Thoracic aorta (tissue), 2 donors: ENCODE measurements at places on chromosomes 2 and 18. TPM values are rescaled to one million over a fixed set of nuclear protein-coding genes. Genes with fewer than 3 reads are reported as not detected.

DNA sequence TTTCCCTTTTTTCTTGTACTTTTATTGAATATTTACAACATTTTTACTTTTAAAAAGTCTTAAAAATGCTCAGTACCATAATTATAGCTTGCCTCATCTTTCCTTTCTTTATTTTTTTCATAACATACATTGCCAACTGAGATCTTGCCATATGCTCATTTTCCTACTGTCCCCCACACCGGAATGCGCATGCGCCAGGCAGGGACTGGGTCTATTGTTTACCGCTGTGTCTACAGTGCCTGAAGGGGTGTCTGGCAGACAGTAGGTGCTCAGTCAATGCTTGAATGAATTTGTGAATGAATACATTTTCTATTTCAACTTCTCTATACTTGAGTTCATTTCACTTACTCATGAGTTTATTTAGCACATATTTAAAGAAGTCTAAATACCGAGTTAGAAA, 158.0 kb downstream of the CYP26B1 start:
- no peak for DNase-seq

DNA sequence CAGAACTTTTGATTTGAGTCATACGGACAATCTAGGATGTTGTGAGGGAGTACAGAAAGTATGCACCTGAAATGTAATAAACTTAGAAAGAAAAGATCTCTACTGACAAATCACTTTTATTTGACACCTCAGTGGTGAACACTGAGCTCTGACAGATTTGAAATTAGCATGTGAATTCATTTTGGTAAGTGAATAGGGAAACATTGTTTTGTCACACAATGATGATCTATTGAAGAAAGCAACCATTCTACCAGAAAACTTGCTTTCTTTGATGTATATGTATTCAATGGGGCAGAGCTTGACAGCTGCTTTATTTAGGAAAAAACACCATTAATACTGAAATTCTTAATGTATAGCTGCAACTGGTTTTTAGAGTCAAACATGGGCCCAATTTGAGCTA, 500.5 kb downstream of the CCDC85A start:
- DNase-seq, result no peak

SLC38A11 gene
- 0.85 TPM for total RNA-seq

FLACC1 gene
- 11.1 TPM for total RNA-seq

KCNG3 gene
- total RNA-seq, result 0.78 TPM

DNA sequence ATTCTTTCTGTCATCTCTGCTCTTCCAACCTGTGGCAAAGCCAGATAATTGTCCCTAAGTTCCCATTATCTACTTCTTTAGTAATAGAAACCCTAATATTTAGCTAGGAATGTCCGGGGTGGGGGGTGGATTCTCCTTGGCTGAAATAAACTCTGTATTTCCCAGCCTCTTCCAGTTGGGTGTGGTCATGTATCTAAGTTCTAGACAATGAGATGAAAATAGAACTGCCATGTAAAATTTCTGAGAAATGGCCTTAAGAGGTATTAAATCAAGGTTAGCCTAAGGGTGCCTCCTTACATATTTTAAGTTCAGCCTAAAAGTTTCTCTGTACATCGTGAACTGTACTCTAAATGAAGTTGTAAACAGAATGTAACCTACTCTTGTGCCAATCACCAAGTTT, 39.5 kb downstream of the MAIP1 start:
- DNase-seq, result no peak

GRCh38 chr2:72793798-72794440, 31.9 kb downstream of the EXOC6B start:
- DNase-seq, result no peak

DNA sequence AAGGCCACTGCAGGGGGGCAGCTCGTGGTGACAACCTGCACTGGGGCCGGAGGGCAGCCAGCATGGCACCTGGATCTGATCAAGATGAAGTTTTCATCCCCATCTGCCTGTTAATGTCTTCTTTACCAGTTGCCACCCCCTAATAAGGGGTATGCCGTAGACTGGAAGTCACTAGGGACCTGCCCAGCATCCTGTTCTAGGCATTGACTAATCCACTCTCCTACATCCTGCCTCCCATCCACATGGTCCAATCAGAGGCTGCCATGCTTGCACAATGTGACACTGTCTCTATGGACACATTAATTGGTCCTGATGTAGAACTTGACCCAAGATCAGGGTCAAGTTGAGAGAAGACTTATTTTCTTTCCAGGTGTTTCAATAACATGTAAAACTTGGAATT, 95.1 kb upstream of the LCLAT1 start:
- no peak for DNase-seq

ZBTB7C gene
- 10.9 TPM for total RNA-seq

ACMSD gene
- not detected for total RNA-seq

DNA sequence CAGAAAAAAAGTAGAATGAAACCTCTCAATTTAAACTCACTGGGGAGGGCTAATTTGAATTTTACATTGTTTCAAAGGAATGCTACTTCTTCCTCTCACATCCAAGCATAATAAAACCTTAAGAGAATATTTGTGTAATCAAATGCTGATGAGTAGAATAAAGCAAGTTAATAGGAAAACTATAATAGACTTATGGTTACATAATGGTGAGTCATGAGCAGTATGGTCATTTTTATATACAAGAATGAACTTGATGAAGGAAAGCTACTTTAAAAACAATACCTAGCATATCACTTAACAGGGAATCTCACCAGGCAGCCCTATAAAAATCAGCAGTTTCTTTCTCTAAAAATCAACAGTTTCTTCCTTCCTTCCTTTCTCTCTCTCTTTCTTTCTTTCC, 80.3 kb downstream of the VSNL1 start:
- no peak for DNase-seq

DNA sequence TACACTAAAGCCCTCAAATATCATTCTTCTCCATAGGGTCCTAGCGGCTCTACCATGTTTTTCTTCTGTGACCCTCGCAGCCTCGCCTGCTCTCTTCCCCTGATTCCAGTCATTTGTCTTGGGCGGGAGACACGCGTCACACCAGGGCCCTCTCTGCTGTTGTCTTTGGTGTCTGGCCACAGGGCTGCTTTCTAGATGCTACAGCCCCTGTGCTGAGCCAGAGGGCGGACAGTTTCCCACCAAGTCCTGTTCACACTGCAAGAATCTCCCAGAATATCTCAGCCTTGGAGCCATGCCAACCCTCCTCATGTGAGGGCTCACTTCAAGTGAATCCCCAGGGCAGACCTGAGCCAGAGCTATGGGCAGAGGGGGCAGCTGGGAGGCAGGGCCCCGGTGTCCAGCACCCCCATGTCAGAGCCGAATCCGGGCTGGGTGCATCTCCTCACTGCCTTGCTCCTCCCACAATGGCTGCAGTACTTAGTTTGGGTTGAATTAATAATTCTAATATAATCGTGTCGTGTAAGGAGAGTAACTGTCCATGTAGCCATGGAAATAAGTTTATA, 42.1 kb downstream of the DIPK1C start:
- no peak for DNase-seq

GRCh38 chr18:12741351-12741750, 38.5 kb downstream of the PSMG2 start:
- no peak for DNase-seq

- no peak for DNase-seq
Measured at GRCh38 chr2:111950236-111950635, 51.8 kb downstream of the MERTK start.

DNA sequence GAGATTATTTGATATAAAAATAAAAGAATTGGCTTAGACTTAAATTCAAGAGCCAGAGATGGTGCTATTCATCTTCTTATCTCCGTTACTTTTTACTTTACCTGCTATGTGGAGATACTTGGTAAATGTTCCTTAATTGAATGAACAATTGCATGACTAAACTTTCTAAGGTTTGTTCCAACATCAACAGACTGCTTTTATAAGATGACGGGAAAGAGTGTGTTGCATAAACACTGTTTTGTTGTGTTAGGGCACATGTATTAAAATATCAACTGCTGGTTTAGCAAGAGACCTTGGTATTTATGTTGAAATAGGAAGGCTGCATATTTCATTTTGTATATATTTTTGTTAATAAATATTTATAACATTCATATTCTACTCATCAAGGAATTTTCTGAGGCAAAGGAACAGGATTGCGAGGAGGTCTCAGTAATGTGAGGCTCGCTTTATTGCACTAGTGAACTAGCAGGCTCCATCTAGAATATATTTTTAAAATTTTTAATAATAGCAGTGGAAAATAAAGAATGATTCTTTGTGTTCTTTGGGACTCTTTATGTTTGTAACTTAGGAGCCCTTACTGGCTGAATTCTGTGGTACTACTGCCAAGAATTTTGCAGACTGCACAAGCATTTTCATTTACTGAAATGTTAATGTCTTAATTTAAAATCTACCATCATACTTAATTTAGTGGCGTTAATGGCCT, 10.7 kb upstream of the NFE2L2 start:
- DNase-seq, result no peak

- no peak for DNase-seq
Measured at GRCh38 chr2:231034291-231034882, 2.9 kb upstream of the C2orf72 start.

- DNase-seq, result no peak
Measured at GRCh38 chr2:152505495-152505906, 170.5 kb downstream of the FMNL2 start.

GRCh38 chr18:34121200-34121721, 103.5 kb downstream of the NOL4 start:
- no peak for DNase-seq

DOK6 gene
- 2.1 TPM for total RNA-seq

DNA sequence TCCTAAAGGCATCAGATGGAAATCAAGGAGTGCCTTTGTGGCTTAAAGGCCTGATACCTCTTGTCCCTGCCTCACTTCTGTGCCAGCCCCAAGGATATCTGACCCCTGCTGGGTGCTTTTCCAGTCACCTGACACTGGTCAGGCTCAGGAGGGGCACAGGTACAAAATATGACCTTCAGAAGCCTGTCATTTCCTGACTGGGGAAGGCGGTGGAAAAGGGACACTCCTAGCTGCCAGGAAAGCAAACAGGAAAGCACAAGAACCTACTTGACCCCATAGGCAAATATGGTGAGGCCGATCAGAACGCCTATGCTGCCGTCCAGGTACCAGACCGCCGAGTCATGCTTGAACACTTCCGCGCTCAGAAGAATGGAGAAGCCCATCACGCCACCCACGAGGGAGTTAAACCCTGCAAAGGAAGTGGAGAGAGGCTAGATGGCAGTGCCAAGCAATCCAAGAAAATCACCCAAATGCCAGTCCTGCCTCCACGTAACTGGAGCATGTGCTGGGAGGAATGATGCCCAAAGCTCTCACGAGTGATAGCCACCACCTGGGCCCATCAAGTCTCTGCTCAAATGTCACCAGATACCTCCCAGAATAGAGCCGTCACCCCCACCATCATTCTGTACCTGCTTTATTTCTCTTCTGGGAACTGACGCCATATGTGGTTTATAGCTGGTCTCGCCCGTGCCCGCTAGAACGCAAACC, 204.0 kb downstream of the MGAT5 start:
- DNase-seq, result no peak

DNA sequence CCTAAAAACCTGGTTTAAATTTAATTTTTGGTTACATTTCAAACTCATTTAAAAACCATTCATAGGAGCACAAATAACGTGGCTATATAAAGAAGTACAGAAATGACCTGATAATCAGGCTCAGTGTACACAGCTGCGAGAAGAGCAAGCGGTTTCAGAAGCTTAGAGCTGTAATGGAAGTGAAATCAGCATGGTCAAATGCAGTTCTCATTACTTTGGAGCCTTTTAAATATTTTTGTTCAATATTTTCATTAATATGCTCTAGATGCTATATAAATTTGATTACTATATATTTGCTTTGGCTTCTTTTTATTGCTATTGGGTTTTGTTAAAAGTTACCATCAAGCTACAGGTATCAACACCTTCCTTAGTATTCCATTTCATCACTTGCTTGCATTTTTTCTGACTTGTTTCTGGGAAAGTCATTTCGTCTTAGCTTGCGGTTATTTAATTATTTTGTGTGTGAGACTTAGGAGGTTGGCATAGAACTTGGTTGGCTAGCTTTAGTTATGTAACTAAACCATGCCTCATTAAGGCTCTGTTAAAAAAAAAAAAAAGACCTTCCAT, 58.7 kb downstream of the AFTPH start:
- DNase-seq, result no peak

ERBB4 gene
- 29.3 TPM for total RNA-seq

DNA sequence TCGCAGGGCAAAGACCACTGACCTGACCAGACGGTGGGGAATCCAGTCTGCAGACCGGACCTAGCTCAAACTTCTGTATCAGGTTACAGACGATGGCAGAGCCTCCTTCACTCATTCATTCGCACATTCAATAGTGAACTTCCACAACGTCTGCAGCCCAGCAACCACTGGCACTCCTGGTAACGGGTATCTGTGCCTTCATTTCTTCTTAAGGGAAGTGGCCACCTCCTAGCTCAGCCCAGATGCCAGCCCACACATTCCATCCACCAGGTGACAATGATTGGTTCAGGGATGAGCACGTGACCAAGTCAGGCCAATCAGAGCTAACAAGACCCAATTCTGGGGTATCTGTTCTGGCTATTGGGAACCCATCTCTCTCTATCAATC, 15.9 kb upstream of the ARMC9 start:
- no peak for DNase-seq

DNA sequence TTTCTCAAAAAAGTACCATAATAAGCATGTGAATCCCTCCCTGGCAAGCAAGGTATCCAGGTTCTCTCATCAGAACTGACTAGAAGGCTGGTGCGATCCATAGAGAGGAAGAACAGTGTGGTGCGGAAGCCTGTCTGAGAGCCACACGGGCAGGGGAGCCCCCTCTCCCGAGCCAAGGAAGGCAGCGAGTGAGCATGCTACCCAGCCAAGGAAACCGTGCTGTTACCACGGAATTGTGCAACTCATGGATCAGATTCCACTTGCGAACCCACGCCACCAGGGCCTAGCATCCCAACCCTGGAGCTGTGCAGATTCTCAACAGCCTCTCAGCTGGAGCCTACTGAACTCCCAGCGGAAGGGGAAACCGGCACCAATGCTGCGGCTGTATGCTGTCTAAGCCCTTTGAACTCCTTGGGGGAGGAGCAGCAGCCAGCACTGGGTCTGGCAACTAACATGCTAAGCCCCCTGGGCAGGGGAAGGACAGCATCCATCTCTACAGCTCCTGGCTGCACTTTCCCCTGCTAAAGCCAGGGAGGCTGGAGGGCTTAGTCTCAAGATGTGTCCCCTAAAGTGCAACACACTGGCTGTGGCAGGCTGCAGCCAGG, 823.1 kb downstream of the EPHA4 start:
- DNase-seq, result no peak

DNA sequence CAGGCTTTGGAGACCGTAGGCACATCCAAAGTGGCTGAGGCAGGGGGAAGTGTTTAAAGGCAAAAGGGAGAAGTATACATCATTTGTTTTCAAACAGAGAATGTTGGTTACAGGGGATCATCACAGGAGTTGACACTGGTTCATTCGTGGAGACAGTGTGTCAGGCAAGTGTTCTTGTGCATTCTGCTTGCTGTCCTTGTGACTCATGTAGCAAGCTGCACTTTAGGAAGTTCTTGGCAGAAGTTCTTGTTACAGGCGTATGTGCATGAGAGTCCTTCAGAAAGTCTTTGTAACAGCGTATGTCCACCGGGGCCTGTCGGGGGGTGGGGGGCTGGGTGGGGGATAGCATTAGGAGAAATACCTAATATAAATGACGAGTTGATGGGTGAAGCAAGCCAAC, 36.5 kb upstream of the B4GALT6 start:
- DNase-seq, result no peak

- no peak for DNase-seq
Measured at GRCh38 chr18:23365602-23366001, 87.5 kb upstream of the RIOK3 start.

- no peak for DNase-seq
Measured at GRCh38 chr2:169105476-169105875, 36.1 kb downstream of the DHRS9 start.

- DNase-seq, result no peak
Measured at GRCh38 chr2:188751816-188752215, 222.4 kb upstream of the COL3A1 start.

DNAJC5G gene
- 0.68 TPM for total RNA-seq

TMEM169 gene
- total RNA-seq, result not detected

TRIM54 gene
- total RNA-seq, result 0.41 TPM
